Muscle of back (tissue), 13 donors: ENCODE measurements at places on chromosomes 16 and 17.

DNA sequence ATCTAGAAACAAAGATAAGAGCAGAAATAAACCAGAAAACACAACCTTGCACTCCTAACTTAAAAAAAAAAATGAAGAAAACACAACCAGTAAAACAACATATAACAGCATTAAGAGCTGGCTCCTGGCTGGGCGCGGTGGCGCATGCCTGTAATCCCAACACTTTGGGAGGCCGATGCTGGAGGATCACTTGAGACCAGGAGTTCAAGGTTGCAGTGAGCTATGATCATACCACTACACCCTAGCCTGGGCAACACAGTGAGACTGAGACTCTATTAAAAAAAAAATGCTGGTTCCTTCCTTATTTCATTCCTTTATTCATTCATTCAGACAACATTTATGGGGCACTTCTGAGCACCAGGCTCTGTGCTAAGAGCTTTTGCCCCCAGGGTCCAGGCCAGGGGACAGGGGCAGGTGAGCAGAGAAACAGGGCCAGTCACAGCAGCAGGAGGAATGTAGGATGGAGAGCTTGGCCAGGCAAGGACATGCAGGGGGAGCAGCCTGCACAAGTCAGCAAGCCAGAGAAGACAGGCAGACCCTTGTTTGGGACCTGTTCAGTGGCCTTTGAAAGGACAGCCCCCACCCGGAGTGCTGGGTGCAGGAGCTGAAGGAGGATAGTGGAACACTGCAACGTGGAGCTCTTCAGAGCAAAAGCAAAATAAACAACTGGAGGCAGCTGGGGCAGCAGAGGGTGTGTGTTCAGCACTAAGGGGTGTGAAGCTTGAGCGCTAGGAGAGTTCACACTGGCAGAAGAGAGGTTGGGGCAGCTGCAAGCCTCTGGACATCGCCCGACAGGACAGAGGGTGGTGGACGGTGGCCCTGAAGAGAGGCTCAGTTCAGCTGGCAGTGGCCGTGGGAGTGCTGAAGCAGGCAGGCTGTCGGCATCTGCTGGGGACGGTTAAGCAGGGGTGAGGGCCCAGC lies 2.6 kb downstream of the STH start:
- DNase-seq: no peak

GRCh38 chr17:82817947-82818346 lies 21.9 kb downstream of the ZNF750 start:
- DNase-seq: no peak

DNA sequence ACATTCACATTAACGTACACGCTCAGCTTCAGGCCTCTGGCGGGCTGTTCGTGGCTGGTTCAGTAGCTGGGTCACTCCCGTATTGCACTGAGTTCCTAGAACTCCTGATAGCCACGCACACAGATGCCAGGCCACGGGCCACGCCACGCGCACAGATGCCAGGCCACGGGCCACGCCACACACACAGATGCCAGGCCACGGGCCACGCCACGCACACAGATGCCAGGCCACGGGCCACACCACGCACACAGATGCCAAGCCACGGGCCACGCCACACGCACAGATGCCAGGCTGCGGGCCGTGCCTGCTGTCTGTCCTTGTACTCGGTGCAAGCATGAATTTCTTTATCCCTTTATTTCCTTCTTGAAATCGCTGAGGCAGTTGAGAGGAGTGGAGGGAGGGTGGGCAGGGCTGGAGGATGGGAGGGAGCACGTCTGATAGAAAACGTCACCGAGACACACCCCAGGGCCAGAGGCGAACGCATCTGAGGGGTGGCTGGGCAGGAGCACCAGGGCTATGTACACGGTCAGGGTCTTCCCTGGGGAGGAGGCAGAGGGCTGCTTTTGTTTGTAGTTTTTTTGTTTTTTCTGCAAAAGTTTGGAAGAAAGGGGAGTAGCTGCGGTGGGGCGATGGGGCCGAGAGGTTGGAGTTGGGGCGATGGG lies 8.6 kb upstream of the PABPN1L start:
- DNase-seq: no peak

DNA sequence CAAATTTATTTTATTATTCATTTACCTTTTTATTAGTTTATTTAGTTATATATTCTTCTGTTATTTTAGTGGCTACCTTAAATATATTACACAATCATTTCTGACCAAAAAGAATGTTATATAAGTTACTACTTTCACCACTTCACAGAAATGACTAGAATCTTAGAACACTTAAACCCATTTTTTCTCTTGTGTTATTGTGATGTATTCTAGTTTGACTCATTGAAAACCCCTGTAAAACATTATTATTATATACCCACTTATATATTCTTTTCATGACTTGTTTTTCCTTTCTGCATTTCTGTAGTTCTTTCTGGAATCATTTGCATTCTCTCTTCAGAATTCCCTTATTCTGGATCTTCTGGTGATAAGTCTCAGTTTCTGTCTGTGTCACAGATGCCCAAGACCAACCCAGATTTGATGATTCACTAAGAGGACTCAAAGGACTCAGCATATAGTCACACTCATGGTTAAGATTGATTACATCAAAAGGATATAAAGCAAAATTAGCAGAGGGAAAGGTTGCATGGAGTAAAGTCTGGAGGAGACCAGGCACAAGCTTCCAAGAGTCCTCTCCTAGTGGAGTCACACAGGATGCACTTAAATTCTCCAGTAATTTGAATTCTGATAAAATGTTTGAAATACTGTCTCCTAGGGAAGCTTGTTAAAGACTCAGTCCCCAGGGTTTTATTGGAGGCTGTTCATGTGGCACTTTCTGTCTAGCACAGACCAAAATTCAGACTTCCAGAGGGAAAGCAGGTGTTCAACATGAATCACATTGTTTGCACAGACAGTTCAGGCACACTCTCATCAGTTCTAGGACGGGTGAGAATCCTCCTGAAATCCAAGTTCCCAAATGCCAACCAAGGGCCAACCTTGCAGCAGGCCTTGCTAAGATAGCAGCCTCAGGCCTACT lies 7.7 kb downstream of the GINS3 start:
- DNase-seq: no peak

DNA sequence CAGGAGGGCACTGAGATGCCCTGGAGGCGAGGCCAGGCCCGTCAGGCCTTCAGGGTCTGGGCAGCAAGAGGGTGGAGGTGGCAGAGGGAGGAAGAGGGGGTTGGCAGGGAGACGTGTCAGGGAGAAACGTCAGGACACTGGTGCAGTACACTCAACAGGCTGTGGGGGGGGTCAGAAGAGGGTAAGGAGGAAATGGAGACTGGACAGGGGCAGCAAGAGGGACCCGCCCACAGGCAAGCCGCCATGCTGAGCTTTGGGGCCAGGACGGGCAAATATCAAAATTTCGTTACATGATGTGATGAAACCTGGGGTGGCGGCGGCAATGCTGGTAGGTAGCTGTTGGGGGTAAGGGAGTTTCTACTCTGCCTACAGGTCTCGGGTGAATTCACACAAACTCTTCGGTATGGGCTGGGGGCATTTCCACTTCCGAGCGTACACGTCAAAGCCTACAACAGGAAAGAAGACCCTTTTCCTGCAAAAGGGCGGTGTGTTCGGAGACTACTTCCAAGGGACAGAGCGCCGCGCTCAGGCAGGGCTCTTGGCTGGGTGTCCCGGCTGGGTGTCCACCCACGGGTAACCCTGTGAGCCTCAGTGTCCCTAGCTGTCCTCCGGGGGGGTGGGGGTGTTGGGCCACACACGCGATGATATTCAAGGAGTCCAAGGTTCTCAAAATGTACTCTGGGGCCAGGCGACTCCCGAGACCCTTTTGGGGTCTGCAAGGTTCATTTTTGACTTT lies 43.3 kb upstream of the ATP2A3 start:
- no peak for DNase-seq

DNA sequence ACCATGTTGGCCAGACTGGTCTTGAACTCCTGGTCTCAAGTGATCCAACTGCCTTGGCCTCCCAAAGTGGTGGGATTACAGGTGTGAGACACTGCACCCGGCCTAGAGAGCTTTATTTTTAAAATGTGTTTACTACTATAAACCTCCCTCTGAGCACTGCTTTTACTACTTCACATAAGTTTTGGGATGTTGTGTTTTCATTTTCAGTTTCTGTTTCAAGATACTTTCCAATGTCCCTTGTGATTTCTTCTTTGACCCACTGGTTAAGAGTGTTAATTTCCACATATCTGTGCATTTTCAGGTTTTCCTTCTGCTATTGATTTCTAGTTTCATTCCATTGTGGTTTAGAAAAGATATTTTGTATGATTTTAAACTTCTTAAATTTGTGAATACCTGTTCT lies 74.4 kb downstream of the NETO2 start:
- no peak for DNase-seq

DNA sequence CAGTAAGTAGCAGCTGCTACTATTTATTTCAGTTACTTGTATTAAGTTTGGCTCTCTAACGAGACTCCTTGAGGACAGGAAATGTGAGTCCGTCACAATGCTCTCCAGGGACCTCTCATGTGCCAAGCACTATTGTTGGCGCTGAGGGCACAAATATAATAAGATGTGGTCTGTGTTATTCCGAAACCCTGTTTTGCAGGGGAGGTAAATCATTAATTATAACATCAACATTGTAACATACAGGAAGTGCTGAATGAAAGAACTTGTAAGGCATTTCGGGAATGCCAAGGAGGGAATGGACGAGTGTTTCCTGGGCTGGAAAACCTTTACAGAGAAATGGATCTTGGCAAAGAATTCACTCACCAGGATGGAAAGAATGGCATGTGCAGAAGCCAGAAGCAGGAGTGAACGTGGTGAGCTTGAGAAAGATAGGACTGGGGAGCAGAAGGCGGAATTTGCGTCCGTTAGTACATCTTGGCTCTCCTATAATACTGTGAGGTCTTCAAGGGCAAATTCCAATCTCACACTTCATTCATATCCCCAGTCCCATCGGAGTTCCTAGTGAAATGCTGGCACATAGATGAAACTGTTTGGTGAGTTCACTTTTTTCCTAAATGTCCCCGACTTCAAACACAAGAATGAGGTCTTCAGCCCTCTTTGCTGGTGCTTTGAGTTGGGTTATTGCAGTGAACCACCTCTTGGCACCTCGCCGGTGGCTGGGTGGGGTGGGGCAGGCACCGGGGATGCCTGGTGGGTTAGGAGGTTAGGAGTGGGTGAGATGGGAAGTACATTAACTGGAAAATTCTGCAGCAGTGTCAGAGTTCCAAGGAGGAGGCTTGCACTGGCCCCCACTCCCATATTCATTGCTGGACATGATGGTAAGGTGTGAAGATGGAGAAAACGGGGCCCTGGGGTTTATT lies 11.5 kb downstream of the TAC4 start:
- DNase-seq: no peak

GRCh38 chr17:80772906-80773242 lies 218.8 kb upstream of the CHMP6 start:
- no peak for DNase-seq

DNA sequence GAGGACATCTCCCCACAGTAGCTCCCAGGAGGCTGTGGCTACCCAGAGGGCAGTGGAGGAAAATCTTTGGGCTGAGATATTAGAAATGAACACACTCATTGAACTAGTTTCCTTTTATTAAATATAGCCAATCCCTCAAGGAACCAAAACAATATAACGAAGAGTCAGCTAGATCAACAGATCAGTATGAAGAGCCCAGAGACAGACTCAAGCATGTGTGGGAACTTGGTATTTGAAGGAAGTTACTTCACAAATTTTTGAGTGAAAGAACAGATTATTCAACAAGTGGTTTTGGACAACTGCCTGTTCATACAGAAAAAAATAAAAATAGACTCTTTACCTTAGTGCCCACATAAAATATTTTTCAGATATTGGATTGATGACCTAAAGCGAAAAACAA lies 183.6 kb upstream of the PMFBP1 start:
- peak; percentile 14 for DNase-seq

DNA sequence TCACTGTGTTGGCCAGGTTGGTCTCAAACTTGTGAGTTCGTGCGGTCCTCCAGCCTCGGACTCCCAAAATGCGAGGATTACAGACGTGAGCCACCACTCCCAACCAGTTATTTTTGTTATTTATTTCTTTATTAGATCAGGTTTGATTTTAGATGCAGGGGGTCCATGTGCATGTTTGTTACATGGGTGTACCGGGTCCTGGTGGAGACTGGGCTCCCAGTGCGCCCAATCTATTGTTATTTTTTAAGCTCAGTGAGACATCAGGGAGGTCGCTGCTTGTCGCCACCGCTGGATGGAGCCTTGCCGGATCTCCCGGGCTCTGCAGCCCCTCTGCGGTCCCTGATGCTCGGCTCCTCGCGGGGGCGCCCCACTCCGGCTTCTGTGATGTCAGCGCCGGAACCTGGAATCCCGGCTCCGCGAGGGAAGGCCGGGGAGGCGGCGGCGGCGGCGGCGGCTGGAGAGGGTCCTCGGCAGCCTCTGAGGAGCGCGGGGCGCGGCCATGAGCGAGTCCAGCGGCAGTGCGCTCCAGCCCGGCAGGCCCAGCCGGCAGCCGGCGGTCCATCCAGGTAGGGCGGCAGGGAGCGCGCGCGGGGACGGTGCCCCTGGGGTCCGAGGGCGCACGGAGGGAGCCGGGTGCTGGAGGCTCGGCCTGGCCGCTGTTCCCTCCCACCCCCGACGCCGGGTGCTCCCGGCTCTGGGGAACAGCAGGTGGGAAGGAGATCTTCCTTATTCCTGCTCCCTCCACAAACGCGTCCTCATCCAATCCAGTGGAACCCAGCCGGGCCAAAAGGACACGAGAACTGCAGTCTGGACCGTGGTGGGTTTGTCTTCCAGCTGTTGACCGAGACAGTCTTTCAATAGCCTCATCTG lies at the start of gene TMC7:
Gene TMC7, plus strand, starts transcription at position 370 of the 870 bp plus-strand sequence. Its CDS starts 130 bp downstream, at position 500.
- peak; percentile 70 for DNase-seq

- no peak for DNase-seq
Observed at GRCh38 chr17:38857271-38857670, 3.8 kb upstream of the RPL23 start.

DNA sequence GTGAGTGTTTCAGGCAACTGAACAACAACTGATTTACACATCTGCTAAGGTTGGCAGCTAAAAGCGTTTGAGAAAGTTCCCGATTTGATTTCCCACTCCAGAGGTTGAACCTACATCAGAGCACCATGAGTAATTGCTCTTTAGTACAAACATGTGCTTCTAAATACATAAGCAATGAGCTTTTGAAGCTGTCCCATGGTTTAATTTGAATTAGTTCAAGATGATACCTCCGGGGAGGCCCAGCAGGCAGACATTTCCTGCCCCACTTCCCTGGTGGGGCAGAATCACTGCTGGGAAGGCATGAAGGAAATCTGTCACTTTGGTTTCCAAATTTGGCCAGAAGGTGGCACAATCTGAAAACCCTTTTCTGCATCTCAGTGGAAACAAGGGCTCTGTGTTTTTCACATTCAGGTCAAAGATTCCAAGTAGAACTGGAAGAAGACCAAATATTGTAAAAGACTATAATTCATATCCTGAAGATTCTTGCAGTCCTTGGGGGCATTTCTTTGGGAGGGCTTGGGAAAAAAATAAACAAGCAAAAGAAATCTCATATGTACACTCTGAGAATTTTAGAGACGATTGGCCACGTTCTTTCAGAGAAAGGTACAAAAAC lies 176.2 kb upstream of the FAM20A start:
- peak; percentile 96 for DNase-seq

- no peak for DNase-seq
Observed at GRCh38 chr17:5361426-5361825, 58.0 kb downstream of the NUP88 start.

DNA sequence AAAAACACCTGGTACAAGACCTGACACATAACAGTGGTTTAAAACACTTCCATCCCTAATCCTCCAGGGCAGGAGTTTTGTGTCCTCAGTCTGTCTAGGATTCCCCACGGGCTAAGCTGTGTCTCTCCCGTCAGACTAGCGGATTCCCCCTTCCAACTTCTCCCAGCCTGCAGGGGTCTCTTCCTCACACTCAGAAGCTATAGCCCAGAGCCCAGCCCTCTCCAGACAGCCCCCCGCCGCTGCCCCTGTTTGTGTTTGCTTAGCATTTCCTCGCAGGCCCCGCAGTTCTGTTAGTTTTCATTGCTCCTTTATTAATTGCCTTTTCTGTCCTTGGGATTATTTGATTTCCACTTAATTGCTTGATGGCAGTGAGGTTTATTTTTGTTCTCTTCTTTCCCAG lies 91.2 kb downstream of the TMEM132E start:
- no peak for DNase-seq
